Common myeloid progenitor, CD34-positive (primary cell): ENCODE measurements at places on chromosomes 4 and X.

DNA sequence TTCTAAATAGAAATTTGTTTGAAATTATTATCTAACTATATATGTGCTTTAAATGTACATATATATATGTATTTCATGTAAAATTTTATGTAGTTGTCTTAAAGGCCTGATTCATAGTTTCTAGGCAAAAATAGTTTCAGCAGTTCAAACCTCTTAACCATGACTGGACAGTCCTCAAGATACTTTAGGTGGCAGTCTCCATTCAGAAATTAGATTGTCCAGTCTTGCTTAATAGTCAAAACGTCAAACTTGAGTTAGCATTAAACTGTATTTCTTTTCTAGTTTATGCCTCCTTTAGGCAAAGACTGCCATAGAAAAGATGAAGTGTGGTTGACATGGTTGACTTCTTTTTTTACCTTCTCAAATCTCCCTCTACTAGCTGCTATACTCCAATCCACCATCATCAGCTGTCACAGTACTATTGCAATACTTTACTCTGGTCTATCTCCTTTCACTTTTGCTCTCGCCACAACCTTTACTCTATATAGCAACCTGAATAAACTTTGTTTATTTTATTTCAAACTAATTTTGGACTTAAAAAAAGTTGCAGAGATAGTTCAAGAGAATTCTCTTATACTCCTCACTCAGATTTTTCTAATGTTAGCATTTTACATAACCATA, 395.6 kb upstream of the DIPK2B start:
- no peaks in the 10 kb centered on the region for H3K36me3 ChIP-seq
- H3K27ac ChIP-seq: no peak overlapping the region
- H3K4me3 ChIP-seq: no peak overlapping the region
- no peaks in the 10 kb centered on the region for H3K27me3 ChIP-seq

- no peak overlapping the region for H3K27ac ChIP-seq
- no peak overlapping the region for H3K4me3 ChIP-seq
- H3K4me1 ChIP-seq: no peaks in the 10 kb centered on the region
- H3K27me3 ChIP-seq: no peaks in the 10 kb centered on the region
- no peak for DNase-seq
- H3K36me3 ChIP-seq: no peaks in the 10 kb centered on the region
Observed at GRCh38 chr4:43932448-43932847, 516.2 kb downstream of the KCTD8 start.

DNA sequence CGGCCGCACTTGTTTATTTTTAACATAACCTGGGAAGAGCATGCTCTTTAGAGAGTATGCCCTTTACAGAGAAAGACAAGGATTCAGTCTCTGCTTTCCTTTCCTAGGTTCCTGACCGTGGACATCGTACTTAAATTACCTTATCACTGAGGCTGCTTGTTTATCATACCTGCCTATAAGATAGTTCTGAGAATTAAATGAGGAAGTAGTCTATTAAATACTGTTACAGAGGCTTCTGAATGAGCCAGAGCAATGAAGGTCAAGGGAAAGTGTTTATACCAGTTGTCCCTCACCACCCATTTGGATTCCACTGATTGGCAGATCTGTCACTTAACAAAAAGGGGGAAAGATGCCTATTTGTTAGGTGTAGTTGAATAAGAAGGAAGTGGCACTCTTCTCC, 10.0 kb downstream of the TXLNG start:
- H3K36me3 ChIP-seq: peaks cover 9% of the 10 kb centered on the region
- DNase-seq: no peak
- no peak overlapping the region for H3K4me3 ChIP-seq
- no peaks in the 10 kb centered on the region for H3K4me1 ChIP-seq
- H3K27me3 ChIP-seq: no peaks in the 10 kb centered on the region

GRCh38 chrX:107713203-107713542, 62.4 kb downstream of the TSC22D3 start:
- peaks cover 3% of the 10 kb centered on the region for H3K36me3 ChIP-seq
- no peak for DNase-seq
- no peaks in the 10 kb centered on the region for H3K27me3 ChIP-seq
- peak overlapping the region; percentile 91 for H3K4me3 ChIP-seq
- H3K4me1 ChIP-seq: peaks cover 14% of the 10 kb centered on the region
- no peak overlapping the region for H3K27ac ChIP-seq
